ENCODE measurements at places on chromosomes 7 and 10. TPM values are rescaled to one million over a fixed set of nuclear protein-coding genes. Genes with fewer than 3 reads are reported as not detected.

NEUROG3 gene
- not detected for total RNA-seq

DNA sequence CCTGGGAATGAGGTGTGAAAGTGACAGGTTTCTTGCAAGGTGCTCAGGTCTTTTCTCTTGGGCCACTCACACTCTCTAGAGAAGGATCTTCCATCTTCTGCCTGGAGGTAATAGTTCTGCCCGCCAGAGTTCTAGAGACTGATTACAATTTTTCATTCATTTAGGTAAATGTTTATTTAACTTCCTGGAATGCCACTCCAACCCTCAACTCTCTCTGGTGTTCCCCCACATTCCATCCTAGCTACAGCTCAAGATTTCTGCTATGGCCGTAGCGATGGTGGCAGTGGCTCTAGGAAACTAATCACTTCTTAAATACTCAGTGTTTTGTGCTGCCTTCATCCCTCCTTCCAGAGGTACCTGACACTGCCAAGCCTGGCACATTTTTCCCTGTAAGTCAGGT is 174.6 kb downstream of the WDR11 start:
- no peak overlapping the region for H3K27ac ChIP-seq
- no peak for DNase-seq
- H3K27me3 ChIP-seq = no peaks in the 10 kb centered on the region
- H3K4me3 ChIP-seq = no peak overlapping the region
- no peaks in the 10 kb centered on the region for H3K36me3 ChIP-seq

DNA sequence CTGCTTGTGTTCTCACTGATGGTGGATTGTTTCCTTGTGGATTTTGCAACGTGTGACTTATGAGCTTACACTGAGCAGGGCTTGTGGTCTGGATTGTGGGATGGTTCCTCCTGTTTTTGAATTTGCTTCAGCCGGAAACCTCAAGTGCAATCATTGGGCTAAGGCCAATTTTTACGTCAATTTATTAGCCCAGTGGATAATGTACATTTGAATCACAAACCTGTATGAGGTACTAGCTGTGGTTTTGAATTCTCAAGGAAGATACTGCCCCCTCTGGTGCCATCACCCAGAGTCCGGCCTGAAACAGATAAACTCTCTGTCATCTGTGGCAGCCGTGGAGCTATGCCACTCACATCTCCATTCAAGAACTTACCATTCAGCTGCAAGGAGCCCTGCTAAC is 7.3 kb upstream of the ZNF777 start:
- H3K4me1 ChIP-seq = no peaks in the 10 kb centered on the region
- H3K4me3 ChIP-seq = no peak overlapping the region
- H3K27ac ChIP-seq = no peak overlapping the region
- peaks cover 24% of the 10 kb centered on the region for H3K36me3 ChIP-seq

- no peaks in the 10 kb centered on the region for H3K27me3 ChIP-seq
- H3K4me3 ChIP-seq = no peak overlapping the region
- H3K36me3 ChIP-seq = no peaks in the 10 kb centered on the region
- H3K4me1 ChIP-seq = no peaks in the 10 kb centered on the region
- DNase-seq = no peak
- H3K27ac ChIP-seq = peak overlapping the region; percentile 85
Measured at GRCh38 chr10:3635211-3635671, 149.8 kb downstream of the KLF6 start.

DNA sequence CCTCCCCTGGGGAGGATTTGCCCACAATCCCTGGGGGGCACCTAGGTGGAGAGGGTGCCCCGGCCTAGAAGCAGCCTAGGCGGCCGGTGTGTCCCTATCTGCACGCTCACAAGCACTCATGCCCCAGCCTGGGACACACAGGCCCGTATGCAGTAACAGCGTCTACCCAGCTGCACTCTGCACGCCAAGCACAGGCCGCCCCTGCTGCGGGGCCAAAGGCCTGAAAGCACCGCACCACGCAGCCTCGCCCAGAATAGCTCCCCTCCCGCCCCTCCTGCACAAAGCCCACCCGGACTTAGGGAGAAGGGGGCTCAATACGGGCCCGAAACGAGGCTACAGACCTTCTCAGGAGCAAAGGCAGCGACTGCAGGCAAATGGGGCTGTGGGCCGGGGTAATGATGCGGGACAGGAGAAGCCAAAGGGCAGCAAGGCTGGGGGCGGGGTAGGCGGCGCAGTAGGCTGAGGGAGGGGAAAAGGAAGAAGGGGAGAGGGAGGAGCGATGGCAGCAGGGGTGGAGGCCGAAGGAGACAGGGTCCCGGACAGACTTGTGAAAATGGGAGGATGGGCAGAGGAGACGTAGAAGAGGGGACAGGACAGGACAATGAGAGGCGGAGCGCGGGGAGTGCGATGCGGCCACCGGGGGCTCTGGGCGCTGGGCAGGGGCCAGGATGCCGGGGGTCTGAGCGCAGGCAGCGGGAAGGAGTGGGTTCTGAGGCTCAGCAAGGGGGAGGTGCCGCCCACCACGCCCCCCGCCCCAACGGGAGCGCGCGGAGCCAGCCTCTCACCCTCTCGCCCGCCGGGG is 544 bp downstream of the GPRIN2 start:
- peak overlapping the region; percentile 66 for H3K27ac ChIP-seq
- no peaks in the 10 kb centered on the region for H3K27me3 ChIP-seq
- H3K4me1 ChIP-seq = peaks cover 13% of the 10 kb centered on the region
- H3K4me3 ChIP-seq = peak overlapping the region; percentile 57

DNA sequence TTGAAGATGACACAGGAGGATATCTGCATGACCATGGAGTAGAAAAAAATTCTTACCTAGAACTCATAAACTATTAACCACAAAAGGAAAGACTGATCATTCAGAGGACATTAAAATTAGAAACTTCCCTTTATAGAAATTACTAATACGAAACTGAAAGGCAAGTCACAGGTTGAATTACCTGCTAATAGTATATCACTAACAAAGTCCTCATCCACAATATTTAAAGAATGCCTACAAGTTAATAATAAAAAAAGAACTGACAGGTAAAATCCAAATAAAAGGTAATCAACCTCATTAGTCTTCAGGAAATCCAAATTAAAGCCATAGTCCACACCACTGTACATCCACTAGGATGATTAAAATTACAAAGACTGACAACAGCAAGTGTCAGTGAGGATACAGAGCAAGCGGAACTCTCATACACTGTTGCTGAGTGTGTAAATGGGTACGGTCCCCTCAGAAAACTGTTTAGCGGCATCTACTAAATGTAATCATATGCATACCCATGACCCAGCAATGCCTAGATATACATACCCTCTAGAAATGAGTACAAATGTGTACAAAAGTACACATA is 71.2 kb downstream of the ARHGAP21 start:
- no peak overlapping the region for H3K27ac ChIP-seq
- DNase-seq = no peak
- H3K27me3 ChIP-seq = no peaks in the 10 kb centered on the region
- no peaks in the 10 kb centered on the region for H3K36me3 ChIP-seq
- no peak overlapping the region for H3K4me3 ChIP-seq

GRCh38 chr10:14008740-14009080 is 322.0 kb downstream of the FRMD4A start:
- DNase-seq = no peak
- H3K27ac ChIP-seq = peak overlapping the region; percentile 71
- H3K4me3 ChIP-seq = no peak overlapping the region
- no peaks in the 10 kb centered on the region for H3K4me1 ChIP-seq
- H3K36me3 ChIP-seq = no peaks in the 10 kb centered on the region

MYL10 gene
- total RNA-seq = not detected

DNA sequence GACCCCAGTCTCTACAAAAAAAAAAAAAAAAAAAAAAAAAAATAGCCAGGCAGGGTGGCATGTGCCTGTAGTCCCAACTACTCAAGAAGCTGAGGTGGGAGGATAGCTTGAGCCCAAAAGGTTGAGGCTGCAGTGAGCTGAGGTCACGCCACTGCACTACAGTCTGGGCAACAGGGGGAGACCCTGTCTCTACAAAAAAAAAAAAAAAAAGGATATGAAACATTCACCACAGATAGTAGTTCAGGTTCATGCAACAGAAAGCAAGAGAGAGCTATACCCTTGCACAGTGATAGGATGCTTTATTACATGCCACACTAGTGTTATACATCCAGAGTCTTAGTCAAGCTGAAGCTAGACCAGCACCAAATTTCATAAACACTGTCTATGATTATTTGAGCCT is 148.4 kb upstream of the KAT6B start:
- no peaks in the 10 kb centered on the region for H3K4me1 ChIP-seq
- no peak overlapping the region for H3K4me3 ChIP-seq
- no peak for DNase-seq
- peaks cover 23% of the 10 kb centered on the region for H3K36me3 ChIP-seq
- no peaks in the 10 kb centered on the region for H3K27me3 ChIP-seq
- H3K27ac ChIP-seq = no peak overlapping the region

GRCh38 chr7:17331891-17332501 is 33.5 kb downstream of the AHR start:
- H3K27ac ChIP-seq = no peak overlapping the region
- no peaks in the 10 kb centered on the region for H3K27me3 ChIP-seq

HEPACAM2 gene
- not detected for total RNA-seq

DNA sequence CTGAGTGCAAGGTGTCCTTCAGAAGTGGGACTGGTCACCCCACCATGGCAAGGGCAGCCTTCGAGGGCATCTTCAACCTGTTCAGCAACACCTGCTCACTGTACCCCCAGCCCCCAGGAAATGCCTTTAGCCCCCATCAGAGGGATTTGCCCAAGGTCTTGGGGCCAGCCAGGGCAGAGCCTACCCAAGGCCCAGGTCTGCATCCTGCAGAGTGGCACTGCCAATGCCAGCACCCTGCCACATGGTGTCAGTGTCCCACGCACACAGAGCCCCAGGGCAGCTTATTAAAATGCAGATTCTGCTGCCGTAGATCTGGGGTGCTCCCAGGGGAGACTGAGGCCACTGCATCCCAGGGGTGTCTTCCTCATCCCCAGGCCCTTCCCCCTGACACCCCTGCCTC is 106.2 kb upstream of the KCTD7 start:
- no peaks in the 10 kb centered on the region for H3K4me1 ChIP-seq
- no peak overlapping the region for H3K27ac ChIP-seq
- no peak overlapping the region for H3K4me3 ChIP-seq
- DNase-seq = no peak
- no peaks in the 10 kb centered on the region for H3K27me3 ChIP-seq

- peaks cover 37% of the 10 kb centered on the region for H3K27me3 ChIP-seq
- DNase-seq = no peak
- peaks cover 70% of the 10 kb centered on the region for H3K4me1 ChIP-seq
- no peaks in the 10 kb centered on the region for H3K36me3 ChIP-seq
- H3K4me3 ChIP-seq = no peak overlapping the region
- H3K27ac ChIP-seq = peak overlapping the region; percentile 70
Measured at GRCh38 chr7:47571331-47572093, 10.4 kb downstream of the TNS3 start.

SAMD9 gene
- 52.3 TPM for total RNA-seq

- H3K27me3 ChIP-seq = no peaks in the 10 kb centered on the region
- no peaks in the 10 kb centered on the region for H3K36me3 ChIP-seq
- H3K27ac ChIP-seq = peak overlapping the region; percentile 93
Measured at GRCh38 chr7:66493235-66494205, 135.2 kb upstream of the KCTD7 start.

DNA sequence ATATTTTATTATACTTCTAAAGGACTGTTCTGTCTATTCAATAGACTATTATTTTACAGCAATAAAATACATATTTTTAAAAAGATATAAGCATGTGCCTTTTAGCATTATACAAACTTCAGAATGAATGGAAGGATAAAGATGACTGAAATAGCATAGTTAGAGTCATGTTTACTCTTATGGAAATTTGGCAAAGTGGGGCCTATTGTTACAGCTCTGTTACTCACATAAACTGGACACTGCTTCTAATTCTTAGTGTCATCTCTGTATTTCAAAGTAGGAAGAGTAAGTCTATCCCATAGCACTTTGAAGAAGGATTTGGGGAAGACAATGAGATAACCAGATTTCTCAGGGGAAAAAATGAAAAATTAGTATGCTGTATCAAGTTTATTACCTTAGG is 168.2 kb downstream of the SKAP2 start:
- H3K36me3 ChIP-seq = no peaks in the 10 kb centered on the region
- H3K27ac ChIP-seq = no peak overlapping the region
- no peak for DNase-seq
- H3K4me1 ChIP-seq = no peaks in the 10 kb centered on the region

GRCh38 chr10:45502458-45502857 is 128.4 kb downstream of the ALOX5 start:
- no peaks in the 10 kb centered on the region for H3K36me3 ChIP-seq
- H3K27ac ChIP-seq = no peak overlapping the region
- H3K4me3 ChIP-seq = no peak overlapping the region
- no peak for DNase-seq

Data from esophagus squamous epithelium (tissue), 5 donors.